Fibroblast of lung (primary cell): ENCODE measurements at places on chromosomes 2 and 18.

DNA sequence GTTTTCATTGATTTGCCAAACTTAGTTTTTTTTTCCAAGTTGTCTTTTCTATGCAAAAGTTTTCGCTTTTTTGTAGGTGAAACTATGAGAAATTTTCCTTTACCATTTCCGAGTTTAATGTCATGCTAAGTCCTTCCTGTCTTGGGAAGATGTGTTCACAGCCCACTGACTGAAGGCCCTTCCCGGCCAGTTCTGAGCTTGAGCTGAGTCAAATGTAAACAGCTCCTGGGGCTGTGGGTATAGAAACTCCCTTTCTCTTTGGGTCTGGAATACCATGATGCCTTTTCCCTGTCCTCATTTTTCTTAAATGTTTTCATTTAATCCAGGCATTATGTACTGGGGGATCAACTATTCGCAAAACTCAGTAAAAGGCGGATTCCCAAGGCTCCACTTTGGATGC is 69.8 kb upstream of the IL1R1 start:
- peak; percentile 81 for DNase-seq

GRCh38 chr2:101533561-101534148 is 58.7 kb upstream of the RFX8 start:
- DNase-seq = no peak

- DNase-seq = no peak
These were observed 14.0 kb upstream of the ST6GAL2 start for GRCh38 chr2:106899786-106900530.

DNA sequence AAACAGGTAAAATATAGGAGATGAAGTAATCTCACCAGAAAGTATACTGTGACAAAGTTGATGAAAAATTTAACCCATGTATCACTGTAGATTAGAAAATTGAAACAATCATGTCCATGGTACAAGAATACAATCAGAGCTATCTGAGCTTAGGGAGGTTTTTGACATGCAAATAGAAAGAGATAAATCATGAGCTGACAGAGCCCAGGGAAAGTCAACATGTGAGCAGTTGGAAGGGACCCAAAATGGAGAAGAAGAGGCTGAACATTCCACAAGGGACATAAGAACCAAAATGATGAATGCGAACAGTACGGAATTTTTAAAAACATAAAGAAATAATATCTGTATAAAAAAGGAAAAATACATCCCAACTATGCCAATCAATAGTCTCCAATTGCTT is 395.4 kb upstream of the CYRIA start:
- no peak for DNase-seq

- DNase-seq = no peak
These were observed 21.4 kb upstream of the LTBP1 start for GRCh38 chr2:32925283-32925815.

- peak; percentile 46 for DNase-seq
These were observed 176.6 kb upstream of the CREB1 start for GRCh38 chr2:207352978-207353671.

DNA sequence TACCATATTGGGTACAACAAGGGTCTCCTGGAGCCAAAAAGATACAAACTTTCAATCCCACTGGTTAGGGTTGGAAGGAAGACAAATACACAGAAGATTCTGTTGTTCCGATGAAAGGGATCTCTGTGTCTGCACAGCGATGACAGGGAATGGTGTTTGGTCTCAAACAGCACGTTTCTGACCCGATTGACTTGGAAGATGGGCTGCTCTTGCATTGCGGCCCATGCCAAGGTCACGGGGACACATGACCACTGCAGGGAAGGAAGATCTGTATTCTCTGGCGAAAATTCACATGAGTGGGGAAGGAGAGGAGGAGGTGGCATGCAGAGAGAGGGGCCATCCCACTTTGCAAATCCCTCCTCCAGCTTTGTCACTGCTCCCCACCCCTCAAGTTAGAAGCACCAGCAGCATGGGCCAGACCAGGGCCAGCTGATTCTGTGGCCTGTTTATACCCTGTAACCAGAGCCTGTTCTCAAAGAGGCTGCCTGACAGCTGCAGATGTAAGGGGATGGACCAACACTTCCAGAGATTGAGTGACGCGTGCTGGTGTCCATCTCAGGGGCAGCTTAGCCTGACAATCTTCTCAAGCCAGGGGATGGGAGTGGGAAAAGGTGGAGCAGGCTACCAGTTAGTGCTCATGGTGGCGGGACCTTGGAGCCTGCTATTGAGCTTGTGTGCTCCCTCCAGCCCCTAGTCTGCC is 57.2 kb downstream of the TNP1 start:
- DNase-seq = no peak
